ENCODE measurements at places on chromosomes 2 and 18. TPM values are rescaled to one million over a fixed set of nuclear protein-coding genes. Genes with fewer than 3 reads are reported as not detected.

HTR2B gene
- total RNA-seq: not detected

RESP18 gene
- not detected for total RNA-seq

ANKMY1 gene
- 9.7 TPM for total RNA-seq

C1GALT1C1L gene
- 1.0 TPM for total RNA-seq

ANKRD30B gene
- total RNA-seq: 0.74 TPM

CCDC141 gene
- total RNA-seq: 6.2 TPM

ALPG gene
- total RNA-seq: not detected
